ENCODE measurements at places on chromosomes 12 and 14.
A peak's percentile ranks its signal among the peaks of the same experiment; 100 is the strongest.

DNA sequence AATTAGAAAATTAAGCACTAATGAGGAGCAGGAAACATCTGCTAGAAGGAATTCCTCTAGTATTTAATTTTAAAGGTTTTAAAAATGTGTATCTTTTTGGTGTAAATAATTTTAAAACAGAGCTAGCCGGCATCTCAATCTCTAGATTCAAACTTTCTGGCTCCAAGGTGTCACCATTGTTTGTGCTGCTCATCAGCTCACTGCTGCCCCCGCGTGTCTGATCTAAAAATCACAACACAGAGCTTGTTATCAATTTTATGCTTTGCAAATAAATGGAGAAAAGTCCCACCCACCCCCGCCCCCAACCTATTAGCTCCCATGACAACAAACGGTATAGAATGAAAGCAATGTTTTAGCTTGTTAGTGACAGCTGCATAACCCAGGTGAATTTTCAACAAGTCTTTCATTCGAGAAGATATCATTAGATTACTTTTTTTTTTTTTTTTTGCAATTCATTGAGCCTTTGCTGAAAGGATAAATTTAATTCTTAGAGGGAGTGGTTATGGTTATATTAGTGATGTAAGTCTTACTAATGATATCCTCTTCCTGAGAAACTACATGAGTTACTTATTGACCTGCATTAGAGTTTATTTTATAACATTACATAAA is 11.3 kb upstream of the ABHD12B start:
- peak; percentile 3 for DNase-seq

GRCh38 chr12:132148368-132149045 is 4.2 kb downstream of the NOC4L start:
- no peak for DNase-seq

DNA sequence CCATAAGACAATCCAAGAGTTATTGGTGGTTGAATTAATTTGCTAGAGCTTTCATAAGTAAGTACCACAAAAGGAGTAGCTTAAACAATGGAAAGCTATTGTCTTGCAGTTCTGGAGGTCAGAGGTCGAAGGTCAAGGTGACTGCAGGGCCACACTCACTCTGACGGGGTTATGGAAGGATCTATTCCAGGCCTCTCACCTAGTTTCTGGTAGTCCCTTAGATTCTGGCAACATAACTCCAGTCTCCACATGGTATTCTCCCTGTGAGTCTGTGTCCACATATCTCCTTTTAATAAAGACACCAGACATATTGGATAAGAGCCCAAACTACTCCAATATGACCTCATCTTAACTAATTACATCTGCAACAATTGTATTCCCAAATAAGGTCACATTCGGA is 273.4 kb downstream of the FOXN3 start:
- DNase-seq: no peak

DNA sequence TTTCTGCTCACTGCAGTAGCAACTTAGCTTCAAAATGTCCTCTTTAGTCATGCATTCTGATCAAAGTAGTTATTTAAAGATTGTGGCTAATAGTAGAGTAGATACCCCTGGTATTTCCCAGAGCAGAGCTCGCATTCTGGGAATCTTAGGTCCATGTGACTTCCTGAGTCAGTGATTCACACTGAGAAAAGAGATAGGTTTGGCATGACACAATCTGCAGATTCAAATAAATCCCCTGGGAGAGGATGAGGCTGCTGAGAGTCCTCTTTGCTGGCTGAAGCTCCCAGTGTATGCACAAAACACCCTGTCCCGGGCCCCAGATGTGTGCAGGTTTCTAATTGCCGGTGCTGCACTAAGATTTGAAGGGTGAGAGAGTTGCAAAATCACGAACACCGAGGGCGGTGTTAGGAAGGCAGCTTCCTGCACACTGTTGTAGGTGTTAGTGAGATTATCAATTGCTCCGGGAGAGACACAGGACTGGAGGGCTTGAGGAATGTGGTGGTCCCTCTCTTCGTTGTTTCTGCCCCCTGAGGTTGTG is 233.2 kb downstream of the NRXN3 start:
- DNase-seq: no peak

DNA sequence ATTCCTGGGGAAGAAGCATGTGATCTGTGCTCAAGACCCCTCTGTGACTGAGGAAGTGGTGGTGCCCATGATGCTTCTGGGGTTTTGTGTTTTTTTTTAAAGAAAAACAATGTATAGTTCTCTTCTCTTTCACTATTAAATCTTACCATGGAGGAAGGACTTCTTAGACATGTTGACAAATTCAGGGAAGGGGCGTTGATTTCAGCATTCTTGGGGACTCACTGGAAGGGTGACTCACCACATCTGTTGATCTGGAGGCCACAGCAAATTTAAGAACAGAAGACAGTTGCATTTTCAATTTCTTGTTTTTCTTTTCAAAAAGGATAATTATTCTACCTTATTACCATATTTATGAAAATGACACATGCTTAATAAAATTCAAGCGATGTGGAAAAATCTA is 152.9 kb upstream of the RTL1 start:
- DNase-seq: no peak

DNA sequence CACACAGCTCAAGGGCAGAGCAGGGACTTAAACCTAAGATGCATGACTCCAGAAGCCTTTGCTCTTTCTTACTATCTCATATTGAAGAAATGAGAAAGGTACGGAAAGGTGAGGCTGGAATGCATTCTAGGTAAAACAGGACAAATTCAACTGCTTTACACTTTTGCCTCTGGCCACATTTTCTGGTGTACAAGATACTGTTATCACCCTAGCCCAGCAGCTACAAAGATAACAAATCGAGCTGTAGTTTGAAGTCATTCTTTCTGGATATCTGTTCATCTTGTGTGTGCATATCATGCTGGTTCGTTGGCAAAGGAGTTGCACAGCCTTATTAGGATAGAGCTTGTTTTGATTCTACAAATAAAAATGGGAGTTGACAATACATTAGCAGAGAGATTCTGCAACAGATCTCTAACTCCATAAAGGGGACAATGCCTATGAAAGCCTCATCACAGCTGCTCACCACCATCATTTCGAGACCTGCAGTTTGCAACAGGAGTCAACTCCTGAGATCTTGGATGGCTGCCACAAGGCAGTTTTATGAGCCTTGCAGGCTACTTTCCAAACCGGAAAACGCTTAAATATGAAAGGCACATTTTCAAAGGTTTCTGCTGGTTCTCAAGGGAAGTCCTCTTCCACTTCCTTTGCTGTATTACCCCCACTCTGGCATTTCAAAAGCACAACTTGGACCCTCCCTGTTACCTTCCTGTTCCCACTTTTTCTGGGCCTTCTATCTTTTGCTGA is 64.9 kb downstream of the STXBP6 start:
- DNase-seq: no peak

- no peak for DNase-seq
Observed at GRCh38 chr14:54606178-54606577, 39.2 kb downstream of the SAMD4A start.
